NCI-H187 (cell line): ENCODE measurements at places on chromosomes 4 and X.

DNA sequence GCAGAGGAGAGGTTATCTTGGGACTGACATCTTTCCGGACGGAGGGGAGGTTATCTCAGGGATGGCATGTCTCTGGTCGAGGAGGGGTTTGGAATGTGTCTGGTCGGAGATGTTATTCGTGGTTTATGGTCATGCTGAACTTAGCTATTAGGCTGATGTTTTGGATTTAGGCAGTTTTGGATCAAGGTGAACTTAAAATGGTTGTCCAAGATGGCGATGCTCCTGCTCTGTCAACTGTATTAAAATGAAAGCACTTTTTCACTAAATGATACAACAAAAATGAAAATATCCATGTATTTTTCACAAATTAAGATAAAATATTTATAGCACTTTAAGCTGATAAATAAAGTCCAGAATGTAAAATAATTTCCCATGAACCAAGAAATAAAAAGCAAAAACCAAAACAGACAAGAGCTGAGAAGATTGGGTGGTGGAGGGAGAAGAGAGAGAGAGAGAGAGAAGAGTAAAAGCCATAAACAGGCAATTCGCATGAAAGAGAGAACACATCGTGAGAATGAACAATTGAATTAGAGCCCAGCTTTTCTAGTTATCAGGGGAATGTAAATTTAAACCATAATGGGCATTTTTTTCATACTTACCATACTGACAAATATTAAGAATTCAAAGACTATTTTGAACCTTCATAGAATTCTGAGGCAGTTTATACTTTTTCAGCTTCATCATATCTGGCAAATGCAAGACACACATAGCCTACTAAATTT, 2236.0 kb upstream of the AGA start:
- no peak for DNase-seq

GRCh38 chr4:14415146-14415545, 587.1 kb upstream of the CPEB2 start:
- DNase-seq: no peak

DNA sequence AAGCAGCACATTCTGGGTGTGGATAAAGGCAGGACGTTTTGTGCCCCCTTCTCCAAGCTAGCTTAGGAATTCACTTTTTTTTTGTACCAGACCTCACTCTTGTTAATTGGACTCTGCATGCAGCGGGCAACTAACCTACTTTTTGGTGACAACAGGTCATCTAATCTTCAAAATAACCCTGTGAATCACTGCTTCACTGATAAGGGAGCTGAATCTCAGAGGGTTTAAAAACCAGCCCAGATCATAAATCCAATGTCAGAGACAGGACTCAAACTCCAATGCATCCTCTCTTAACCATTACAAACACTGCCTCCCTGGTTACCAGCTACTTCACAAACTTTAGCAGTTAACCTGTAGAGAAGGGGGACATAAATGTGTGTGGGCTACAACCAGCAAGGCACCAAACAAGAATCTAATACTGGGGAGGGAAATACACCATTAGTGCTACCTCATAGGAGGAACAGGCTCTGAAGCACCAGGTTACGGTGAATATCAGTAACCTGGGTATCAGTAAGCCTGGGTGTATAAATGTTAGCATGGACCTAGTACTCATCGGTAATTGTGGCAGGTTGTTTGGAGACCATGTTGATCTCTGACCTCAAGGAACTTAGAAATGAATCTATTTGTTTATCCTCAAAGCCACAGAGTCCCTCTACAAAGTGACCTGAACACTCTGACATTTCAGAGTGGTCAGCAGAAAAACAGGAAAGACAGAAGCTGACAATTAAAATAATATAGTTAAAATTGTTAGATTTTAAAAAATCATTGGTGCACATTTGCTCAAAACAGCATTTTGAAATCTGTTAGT, 2.6 kb downstream of the TIFA start:
- DNase-seq: no peak

GRCh38 chrX:148271263-148271662, 229.2 kb upstream of the AFF2 start:
- DNase-seq: no peak

DNA sequence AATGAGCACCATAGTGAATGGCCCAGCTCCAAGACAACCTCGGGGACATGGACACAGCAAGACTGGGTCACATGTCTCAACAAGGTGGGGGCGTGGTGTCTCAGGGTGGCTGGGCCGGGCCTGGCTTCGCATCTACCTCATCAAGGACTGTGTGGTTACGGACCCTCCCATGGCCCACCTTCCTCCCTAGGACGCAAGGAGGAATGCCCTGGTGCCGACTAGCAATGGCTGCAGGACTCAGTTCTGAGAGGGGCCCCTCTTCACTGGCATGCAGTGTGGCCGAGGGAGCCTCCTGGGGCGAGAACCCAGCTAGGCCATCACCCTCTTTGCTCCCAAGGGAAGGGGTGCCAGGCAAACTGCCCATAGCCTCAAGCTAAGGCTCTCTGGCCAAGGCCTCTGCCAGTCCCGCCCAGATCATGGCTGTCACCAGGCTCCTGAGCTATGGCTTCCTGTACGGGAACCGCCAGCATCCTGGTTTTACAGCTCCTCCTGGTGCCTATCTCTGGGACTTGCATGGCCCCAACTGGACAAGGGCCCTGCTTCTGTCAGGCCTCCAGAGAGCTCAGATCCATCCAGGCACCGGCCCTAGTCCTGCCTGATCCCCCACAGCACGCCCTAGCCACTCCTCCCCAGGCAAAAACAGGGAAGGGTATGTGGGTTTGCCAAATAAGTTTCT, 218.0 kb upstream of the AGTR2 start:
- DNase-seq: no peak

GRCh38 chr4:131258361-131258760, 1890.7 kb upstream of the PCDH10 start:
- no peak for DNase-seq

DNA sequence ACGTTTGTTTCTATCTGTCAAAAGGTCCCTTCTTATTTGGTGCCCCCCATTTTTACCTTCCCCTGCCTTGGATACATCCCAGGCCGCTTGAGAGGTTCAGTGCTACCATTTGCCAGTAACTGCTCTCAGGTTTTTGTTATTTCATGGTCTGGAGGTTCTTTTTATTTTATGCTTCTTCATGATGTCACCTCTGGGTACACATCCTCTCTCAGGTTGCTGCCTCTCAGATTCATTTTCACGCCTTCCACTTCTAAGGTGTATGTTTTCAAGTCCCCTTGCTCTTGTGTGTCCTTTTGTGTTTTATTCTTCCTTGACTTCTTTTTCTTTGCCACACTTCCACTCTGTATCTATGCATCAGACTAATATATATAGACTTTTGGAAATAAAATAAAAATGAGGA, 640.1 kb upstream of the AADAT start:
- no peak for DNase-seq

GRCh38 chr4:170025523-170026252, 507 bp downstream of the MFAP3L start:
- DNase-seq: no peak

GRCh38 chr4:37679301-37679700, 6.9 kb downstream of the RELL1 start:
- DNase-seq: no peak
